ENCODE measurements at places on chromosomes 5 and 9.

GRCh38 chr9:122261469-122261881 is 3.2 kb downstream of the RBM18 start:
- peak; percentile 57 for DNase-seq

GRCh38 chr9:116506685-116507084 is 180.4 kb upstream of the TRIM32 start:
- no peak for DNase-seq

DNA sequence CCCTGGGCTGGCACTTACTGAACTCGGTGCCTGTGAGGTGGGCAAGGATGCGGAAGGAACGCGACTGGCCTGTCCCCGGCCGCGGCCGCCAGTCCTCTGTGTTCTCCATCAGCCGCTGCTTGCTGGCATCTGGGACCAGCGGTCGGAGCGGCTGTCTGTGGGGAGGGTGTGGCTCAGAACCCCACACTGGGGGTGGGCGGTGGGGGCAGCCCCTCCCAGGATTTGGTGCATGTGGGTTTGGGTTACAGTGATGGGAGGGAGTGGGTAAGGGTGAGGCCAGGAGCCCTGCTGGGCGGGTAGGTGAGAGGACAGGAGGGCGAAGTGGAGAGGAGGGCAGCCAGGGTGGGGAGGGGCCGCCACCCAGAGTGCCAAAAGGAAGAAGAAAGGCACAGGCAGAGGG is 6.4 kb downstream of the PDLIM7 start:
- no peak for DNase-seq

DNA sequence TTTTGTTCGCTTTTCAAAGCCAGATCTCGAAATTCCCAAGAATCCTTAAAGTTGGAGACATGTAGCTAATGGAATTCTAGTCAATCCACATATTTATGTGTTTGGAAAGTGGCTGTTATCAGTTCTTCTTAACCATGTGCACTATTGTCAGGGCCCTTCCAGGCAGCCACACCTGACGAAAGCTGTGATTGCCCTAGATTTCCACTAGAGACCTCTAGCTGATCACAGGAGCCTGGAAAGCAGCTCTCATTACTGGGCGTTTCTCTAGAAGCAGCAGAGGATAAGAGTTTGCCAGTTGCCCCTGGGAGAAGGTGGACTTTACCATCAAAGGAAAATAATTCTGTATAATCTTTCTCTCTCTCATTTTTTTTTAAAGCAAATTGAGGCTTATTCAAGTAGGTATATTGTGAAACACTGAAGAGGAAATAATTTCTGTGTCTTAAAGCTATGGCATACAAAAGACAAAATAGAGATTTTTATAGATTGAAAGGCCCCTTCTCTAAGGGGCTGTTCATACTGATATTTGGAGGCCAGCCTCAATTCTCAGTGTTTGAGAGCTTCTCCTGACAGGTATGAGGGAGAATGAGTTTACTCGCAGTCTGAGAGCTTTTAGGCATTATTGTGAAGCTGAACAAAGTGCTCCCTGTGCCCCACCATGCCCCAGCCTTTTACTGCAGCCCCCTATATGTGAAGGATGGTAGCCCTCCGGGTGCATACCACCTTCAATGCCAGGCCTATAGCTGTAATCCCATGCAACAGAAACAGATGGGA is 405.4 kb upstream of the ACTBL2 start:
- DNase-seq: peak; percentile 85

DNA sequence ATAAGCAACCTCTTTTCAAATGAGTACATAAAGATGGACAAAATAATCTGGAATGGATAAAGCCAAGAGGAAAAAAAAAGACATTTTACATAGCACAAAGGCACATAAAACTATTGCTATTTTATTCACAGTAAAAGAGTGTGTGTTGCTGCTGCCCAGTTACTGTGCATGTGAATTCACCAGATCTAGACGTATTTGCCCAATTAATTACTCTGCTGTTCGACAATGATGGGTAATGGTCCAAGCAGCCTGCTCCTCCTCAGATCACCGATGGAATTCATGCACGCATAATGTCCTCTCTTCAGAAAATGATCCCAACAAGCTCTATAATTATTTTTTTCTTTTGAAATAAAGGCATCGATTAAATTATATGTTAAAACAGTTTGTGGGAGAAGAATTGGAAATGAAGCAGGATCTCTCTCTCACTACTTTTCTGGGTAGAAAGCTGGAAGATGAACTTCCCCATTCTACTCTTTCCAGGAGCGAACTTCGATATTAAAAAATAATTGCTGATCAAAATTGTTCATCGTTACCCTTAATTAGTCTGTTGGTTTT is 357.4 kb upstream of the CCNH start:
- DNase-seq: no peak

- no peak for DNase-seq
These were observed 27.6 kb upstream of the C5orf47 start for GRCh38 chr5:173961418-173961817.

- DNase-seq: no peak
These were observed 415.6 kb upstream of the TNC start for GRCh38 chr9:115533511-115533910.

DNA sequence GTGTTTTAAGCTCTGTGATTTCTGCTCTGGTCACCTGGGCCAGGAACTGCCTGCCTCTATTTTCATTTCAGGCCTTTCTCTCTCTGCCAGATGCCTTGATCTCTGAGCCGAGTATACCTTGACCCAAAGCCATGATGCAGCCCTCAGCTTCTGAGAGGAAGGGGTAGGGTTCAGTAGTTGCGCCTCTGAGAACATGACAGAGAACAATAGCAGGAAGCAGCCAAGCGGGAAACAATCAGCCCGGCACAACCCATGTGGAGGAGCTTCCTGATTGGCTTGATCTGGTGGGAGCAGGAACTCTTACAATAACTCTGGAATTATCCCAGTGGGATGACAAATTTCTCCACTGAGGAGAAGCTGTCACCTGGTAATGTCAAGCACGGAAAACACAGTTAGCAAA is 127.4 kb downstream of the PALM2AKAP2 start:
- DNase-seq: peak; percentile 99

- no peak for DNase-seq
These were observed 96.5 kb downstream of the TARS1 start for GRCh38 chr5:33537240-33537639.

DNA sequence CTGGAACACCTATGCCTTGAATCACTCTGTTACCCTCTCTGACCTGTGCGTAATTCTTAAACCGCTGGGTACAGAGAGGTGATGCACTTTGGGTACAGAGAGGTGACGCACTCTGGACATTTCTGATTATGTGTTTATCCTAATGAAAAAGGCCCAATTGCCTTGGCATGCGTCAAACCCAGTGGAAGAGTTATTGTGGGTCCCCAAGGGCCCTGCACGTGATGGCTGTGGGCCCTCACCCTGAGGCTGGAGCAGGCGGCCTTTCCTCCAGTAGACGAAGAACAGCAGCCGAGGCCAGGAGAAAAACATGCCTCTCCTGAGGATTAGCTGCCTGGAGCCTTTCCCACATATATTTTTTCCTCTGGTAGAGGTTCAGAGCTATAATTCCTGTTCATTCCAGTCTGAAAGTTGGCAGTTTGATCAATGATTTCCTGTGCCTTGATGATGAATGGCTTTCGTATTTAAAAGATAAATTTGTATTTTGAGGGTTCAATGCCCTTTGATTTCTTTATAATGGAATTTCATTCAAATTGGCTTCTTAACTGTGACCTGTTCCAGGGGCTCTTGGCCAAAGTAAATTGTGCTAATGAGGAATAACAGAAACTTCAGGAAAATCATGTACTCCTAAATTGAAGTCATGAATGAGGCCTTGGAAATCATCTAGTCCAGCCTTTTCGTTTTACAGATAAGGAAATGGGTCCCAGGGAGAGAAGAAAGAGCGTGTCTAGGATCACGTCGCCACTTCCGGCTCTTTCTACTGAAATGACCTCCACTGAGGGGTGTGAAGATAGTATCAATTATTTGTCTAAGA is 22.8 kb downstream of the ACER2 start:
- peak; percentile 79 for DNase-seq

- DNase-seq: no peak
These were observed 223.2 kb downstream of the ASTN2 start for GRCh38 chr9:117191504-117192261.

- no peak for DNase-seq
These were observed 433 bp upstream of the PTAR1 start for GRCh38 chr9:69760278-69760610.

DNA sequence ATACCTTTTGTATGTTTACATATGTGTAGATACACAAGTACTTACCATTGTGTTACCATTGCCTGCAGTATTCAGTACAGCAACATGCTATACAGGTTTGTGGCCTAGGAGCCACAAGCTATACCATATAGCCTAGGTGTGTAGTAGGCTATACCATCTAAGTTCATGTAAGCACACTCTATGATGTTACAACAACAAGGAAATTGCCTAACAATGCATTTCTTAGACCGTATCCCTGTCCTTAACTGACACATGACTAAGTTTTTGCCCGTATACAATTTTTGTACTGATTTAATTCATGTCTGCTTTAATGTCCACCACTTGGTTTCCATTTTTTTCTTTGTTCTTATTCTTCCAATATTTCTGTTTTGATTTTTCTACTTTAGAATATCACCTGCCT is 18.5 kb downstream of the TNPO1 start:
- no peak for DNase-seq

DNA sequence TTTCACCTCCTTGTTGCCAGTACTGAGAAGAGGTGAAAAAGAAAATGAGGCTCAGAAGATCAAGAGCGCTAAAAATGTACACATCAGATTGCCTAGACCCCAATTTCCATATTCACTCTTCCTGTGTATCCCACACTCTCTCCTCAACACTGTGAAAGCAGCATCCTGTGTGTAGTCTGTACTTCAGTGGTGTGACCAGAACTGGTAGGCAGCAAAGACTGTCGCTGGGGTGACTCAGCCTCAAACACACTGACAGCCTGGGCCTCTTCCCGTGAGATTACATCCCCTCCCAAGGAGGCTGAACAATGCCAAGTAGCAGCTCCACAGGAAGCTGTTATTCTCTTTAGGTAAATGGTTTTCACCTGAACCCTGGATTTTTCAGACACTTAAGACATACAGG is 135.5 kb downstream of the CCDC192 start:
- no peak for DNase-seq

DNA sequence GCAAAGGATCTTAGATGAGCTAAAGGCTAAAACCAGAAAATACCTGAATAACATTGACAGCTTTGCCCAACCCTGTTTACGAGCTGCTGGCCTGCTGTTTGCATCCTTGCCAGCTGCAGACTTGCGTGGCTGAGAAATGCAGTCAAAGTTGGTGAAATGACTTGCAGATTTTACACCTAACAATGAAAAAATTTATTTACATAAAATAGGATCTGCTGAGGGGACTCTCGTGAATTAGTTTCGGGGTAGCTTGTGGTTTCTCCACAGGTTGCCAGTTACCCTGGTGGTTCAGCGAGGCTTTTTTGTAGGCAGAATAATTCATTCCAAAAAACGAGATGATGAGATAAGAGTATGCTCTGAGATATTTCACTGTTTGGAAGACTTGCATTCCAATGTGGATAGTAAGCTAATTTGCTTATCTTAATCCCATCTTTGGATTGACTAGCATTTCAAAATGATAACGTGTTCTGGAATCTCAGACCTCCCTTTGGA is 65.7 kb upstream of the FANCC start:
- DNase-seq: no peak

DNA sequence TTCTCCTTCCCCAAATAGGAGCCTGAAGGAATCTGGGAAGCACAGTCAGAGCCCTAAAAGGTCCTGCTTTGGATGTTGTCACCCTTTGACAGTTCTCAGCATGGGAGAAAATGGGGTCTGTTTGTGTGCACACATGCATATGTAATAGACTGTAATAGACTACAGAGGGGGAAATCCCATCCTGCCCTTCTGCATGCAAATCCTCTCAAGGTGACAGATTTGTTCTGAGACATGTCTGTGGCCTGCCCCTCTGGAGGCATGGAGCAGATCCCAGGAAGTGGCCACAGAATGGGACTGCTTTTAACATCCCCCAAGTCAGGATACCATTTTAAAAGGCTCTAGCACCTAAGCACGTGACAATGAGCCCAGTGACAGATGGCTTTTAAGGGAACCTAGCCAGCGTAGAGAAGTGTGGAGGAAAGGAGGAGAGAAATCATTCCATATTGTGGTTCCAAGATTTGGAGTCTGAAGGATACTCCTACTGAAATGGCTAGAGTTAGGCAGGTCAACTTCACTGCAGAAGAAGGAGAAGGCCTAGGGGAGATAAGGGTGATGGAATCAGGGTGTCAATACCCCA is 483.5 kb downstream of the SPOCK1 start:
- no peak for DNase-seq

DNA sequence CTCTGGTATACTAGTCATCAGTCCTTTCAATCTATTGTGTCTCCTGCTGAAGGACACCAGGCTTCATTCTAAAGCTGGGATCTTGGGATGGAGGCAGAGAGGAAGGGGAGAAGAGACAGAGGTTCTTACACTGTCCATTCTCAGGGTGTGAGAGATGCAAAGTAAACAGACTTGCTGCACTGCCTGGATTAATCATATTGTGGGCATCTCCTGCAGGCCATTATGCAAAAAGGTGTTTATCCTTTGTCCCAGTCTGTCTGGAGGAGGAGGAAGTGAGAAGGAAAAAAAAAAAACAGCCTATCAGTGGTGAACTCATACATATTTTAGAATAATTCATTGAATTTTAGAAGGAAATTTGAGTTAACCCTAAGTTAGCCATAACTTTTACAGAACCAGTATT is 92.9 kb upstream of the TNPO1 start:
- no peak for DNase-seq

DNA sequence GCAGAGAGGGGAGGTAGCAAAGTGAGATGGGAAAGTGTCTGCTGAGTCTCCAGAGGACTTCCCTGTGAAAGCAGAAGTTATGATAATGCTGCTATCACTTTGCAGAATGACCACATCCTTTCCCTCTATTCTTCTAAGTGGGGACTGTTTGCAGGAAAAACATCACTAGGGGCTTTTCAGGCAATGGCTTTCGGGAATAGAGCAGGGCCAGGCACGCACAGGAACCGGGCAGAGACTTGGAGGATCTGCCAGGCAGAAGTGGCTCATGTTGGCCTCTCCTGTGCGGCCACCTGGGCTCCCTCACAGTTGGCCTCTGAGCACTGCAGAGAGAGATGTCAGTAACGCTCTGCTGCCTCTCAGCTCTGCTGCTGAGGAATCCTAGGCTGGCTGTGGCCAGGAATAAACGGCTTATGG is 214.7 kb downstream of the MAST4 start:
- no peak for DNase-seq

- no peak for DNase-seq
These were observed 16.9 kb downstream of the FSTL4 start for GRCh38 chr5:133595465-133595864.

DNA sequence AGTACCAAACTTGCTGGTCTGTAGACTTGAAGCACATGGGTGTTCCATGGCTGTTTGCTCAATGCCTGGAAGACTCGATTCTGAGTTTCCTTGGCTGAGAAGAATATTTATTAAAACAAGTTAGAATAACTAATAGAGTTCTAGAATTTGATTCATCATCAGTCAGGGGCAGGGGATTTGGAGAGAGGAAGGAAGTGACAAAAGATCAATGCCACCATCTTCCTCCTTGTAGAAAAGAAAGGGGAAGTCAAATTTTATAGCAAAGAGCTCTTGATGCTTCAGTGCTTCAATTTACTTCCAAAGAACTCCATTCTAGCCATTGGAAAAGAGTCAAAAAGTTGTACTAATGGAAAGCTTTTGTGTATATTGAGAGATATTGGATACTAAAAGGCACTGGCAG is 236.3 kb downstream of the MCTP1 start:
- DNase-seq: no peak

Measured in lung microvascular endothelial cell (primary cell).